ENCODE measurements at places on chromosomes 7 and 10. TPM values are rescaled to one million over a fixed set of nuclear protein-coding genes. Genes with fewer than 3 reads are reported as not detected.
A peak's percentile ranks its signal among the peaks of the same experiment; 100 is the strongest.

GRCh38 chr10:60105295-60105695 is 198.9 kb upstream of the CCDC6 start:
- DNase-seq = no peak
- no peaks in the 10 kb centered on the region for H3K36me3 ChIP-seq
- H3K27me3 ChIP-seq = no peaks in the 10 kb centered on the region
- no peak overlapping the region for H3K27ac ChIP-seq
- H3K4me3 ChIP-seq = no peak overlapping the region

DNA sequence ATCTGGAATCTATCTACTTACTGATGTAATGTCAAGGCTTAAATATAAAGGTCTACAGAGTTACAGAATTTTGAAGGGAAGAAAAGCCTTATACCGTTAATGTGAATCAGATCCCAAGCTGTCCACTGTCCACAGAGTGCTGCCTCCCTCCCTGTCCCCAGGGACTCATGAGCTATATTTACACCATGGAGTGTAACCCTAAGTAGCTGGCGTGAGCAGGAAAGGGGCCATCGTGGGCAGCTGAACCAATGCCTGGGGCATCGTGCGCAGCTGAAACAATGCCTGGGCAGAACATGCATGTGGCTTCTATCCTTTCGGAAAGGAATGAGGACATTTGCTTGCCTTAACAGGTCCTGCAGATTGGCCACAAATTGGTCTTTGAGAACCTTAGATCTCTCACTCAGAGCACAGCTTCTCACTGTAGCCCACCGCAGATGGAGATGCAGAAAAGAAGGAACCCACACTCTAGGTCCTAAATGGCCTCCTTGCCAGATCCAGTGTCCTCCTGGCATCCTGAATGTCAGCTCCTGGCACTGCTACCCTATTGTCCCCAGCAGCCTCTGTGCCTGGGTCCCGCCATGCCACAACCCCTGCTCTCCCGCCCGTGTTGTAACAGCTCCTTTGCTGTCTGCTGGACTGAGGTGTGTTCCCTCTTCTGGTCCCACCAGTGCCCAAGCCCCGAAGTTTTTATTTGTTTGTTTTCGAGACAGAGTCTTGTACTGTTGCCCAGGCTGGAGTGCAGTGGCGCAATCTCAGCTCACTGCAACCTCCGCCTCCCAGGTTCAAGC is 30.3 kb downstream of the CCDC3 start:
- no peak overlapping the region for H3K4me3 ChIP-seq
- H3K4me1 ChIP-seq = no peaks in the 10 kb centered on the region
- no peak for DNase-seq
- H3K36me3 ChIP-seq = no peaks in the 10 kb centered on the region

- H3K27me3 ChIP-seq = no peaks in the 10 kb centered on the region
- DNase-seq = no peak
- H3K4me1 ChIP-seq = no peaks in the 10 kb centered on the region
These were observed 75.0 kb downstream of the POM121L12 start for GRCh38 chr7:53110425-53110824.

DNA sequence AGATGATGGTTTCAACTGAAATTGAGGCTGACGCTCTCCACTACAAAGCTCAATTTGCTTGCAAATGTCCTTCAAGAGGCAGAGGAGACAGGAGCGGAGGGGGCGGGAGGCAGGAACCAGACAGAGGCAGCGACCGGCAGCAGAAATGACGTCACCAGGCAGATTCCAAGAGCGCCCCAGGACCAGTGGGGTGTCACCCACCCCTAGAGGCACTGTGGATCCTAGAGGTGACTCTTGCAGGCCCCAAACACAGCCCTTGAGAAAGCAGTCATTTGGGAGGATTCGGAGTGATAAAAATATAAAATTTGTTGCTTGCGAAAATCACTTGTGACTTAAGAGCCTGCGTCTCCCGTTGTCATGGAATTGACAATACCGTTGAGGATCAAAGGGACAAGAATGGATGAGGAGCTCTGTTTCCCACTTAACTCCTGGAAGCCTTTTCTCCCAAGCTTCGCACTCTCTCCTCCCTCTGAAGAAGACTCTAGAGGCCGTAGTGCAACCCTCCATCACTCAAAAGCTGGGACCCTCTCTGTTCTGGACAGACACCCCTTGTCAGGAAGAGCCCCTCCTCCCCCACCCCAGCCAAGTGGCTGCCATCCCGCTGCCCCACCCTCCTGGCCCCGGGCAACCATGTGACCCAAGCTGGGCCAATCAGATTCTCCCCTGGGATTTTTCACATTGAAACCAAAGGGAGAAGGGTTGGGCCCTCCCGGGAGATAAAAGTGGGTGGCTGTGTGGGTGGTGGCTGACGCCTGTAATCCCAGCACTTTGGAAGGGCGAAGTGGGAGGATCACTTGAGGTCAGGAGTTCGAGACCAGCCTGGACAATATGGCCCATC is 16.3 kb upstream of the SLC29A4 start:
- no peaks in the 10 kb centered on the region for H3K27me3 ChIP-seq
- no peaks in the 10 kb centered on the region for H3K36me3 ChIP-seq

DNA sequence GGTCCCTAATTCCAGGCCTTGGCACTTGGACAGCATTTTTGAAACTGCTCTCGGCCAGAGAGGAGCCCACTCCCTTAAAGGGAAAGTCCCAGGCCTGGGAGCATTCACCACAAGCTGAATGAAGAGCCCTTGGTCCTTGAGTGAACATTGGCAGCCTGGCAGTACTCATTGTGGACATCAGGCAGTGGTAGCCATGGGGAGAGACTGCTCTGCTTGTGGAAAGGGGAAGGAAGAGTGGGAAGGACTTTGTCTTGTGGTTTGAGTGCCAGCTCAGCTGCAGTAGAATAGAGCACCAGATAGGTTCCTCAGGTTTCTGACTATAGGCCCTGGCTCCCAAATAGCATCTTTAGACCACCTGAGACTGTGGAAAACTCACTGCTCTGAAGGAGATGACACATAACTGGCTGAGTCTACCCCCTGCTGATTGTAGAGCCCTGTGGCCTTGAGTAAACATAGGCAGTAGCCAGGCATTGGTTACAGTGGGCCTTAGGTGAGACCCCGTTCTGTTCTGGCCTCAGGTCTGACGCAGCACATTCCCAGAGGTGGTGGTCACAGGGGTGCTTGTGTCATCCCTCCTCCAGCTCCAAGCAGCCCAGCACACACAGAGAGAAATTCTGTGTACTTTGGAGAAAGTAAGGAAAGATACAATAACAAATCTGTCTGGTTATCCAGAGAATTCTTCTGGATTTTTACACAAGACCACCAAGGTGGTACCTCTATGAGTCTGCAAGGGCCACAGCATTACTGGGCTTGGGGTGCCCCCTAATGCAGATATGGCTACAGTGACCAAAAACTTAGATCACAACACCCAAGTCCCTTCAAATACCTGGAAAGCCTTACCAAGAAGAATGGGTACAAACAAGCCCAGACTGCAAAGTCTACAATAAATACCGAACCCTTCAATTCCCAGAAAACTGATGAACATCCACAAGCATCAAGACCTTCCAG is 153.8 kb downstream of the GNAI1 start:
- H3K36me3 ChIP-seq = no peaks in the 10 kb centered on the region
- H3K4me1 ChIP-seq = no peaks in the 10 kb centered on the region
- no peak for DNase-seq
- no peak overlapping the region for H3K4me3 ChIP-seq

GRCh38 chr7:1902231-1902855 is 232.3 kb downstream of the ELFN1 start:
- no peak overlapping the region for H3K4me3 ChIP-seq
- no peaks in the 10 kb centered on the region for H3K4me1 ChIP-seq
- DNase-seq = no peak
- no peak overlapping the region for H3K27ac ChIP-seq

DNA sequence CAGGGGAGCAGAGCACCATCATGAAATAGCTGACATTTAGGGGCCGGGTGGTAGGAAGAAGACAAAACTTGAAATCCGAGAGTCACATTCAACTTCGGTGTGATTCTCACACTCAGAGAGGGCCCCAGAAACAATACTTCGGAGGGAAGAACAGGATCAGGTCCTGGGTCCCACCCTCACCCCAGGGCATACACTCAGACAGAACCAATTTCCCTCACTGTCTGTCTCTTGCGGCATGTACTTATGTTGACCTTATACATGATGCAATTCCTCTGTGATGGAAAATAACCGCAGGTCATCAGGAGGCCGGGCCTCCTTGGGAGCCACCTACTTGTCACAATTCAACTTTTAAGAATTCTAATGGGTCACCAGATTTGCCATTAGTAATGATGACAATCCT is 26.3 kb upstream of the HMX3 start:
- no peak overlapping the region for H3K27ac ChIP-seq
- no peaks in the 10 kb centered on the region for H3K27me3 ChIP-seq
- no peak overlapping the region for H3K4me3 ChIP-seq
- H3K4me1 ChIP-seq = no peaks in the 10 kb centered on the region

DNA sequence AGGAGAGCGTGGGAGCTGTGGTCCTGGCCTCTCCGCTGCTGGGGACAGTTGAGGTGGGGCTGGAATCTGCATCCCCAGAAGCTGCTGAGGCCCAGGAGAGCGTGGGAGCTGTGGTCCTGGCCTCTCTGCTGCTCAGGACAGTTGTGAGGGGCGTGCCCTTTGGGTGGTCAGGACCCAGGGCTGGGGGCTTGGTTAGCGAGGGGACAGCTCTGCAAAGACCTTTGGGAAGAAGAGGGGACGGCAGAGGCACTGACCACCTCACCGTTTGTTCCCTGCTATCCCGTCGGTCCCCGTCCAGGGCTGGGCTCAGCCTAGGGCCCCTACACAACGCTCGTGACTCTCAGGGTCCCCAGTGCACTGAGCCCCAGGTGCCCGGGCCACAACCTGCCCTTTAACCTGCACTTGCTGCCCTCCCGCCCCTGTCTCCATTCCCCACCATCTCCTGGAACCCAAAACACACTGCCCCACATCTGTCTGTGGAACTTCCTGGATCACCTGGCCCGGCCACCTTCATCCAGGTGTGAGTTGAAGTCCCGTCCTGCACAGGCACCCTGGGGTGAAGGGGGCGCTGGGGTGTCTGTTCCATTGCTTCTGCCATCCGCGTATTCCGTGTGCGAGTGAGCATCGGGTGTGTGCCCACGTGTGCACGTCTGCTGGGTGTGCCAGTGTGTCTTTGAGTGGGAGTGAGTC is 14.1 kb downstream of the FOXL3 start:
- H3K4me3 ChIP-seq = no peak overlapping the region
- no peak overlapping the region for H3K27ac ChIP-seq
- no peaks in the 10 kb centered on the region for H3K4me1 ChIP-seq
- no peak for DNase-seq
- H3K27me3 ChIP-seq = no peaks in the 10 kb centered on the region
- H3K36me3 ChIP-seq = no peaks in the 10 kb centered on the region

GRCh38 chr7:129750501-129750900 is 139.0 kb downstream of the NRF1 start:
- H3K4me1 ChIP-seq = no peaks in the 10 kb centered on the region
- no peak overlapping the region for H3K27ac ChIP-seq
- H3K27me3 ChIP-seq = no peaks in the 10 kb centered on the region
- no peak for DNase-seq
- peaks cover 28% of the 10 kb centered on the region for H3K36me3 ChIP-seq
- no peak overlapping the region for H3K4me3 ChIP-seq

- H3K27me3 ChIP-seq = no peaks in the 10 kb centered on the region
- peak; percentile 34 for DNase-seq
- H3K4me1 ChIP-seq = no peaks in the 10 kb centered on the region
- H3K27ac ChIP-seq = no peak overlapping the region
- H3K4me3 ChIP-seq = no peak overlapping the region
These were observed 44.7 kb downstream of the ZNF467 start for GRCh38 chr7:149728491-149729375.

GRCh38 chr10:3971713-3972112 is 186.7 kb upstream of the KLF6 start:
- peaks cover 4% of the 10 kb centered on the region for H3K4me1 ChIP-seq
- H3K27me3 ChIP-seq = no peaks in the 10 kb centered on the region

GRCh38 chr10:16887565-16887964 is 70.3 kb upstream of the RSU1 start:
- H3K4me3 ChIP-seq = no peak overlapping the region
- no peaks in the 10 kb centered on the region for H3K27me3 ChIP-seq
- DNase-seq = no peak

DNA sequence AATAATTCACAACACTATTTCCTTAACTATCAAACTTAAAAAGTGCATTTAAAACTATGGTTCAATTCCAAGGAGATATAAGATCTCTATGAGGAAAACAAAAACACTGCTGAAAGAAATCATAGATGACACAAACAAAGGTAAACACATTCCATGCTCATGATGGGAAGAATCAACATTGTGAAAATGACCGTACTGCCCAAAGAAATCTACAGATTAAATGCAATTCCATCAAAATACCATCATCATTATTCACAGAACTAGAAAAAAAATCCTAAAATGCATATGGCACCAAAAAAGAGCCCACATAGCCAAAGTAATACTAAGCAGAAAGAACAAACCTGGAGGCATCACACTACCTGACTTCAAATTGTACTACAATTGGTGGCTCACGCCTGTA is 159.9 kb upstream of the EEPD1 start:
- H3K27ac ChIP-seq = no peak overlapping the region
- H3K36me3 ChIP-seq = no peaks in the 10 kb centered on the region
- no peak overlapping the region for H3K4me3 ChIP-seq
- no peaks in the 10 kb centered on the region for H3K4me1 ChIP-seq
- H3K27me3 ChIP-seq = no peaks in the 10 kb centered on the region

- no peaks in the 10 kb centered on the region for H3K4me1 ChIP-seq
- H3K4me3 ChIP-seq = no peak overlapping the region
- no peaks in the 10 kb centered on the region for H3K27me3 ChIP-seq
- H3K27ac ChIP-seq = no peak overlapping the region
These were observed 49.7 kb downstream of the CACNA2D1 start for GRCh38 chr7:82393840-82394220.

GRCh38 chr10:52312942-52313255 is 1.2 kb upstream of the DKK1 start:
- no peak overlapping the region for H3K4me3 ChIP-seq
- no peak overlapping the region for H3K27ac ChIP-seq
- H3K36me3 ChIP-seq = no peaks in the 10 kb centered on the region
- no peaks in the 10 kb centered on the region for H3K27me3 ChIP-seq

GRCh38 chr10:2038036-2038435 is 300.7 kb upstream of the ADARB2 start:
- H3K27me3 ChIP-seq = no peaks in the 10 kb centered on the region
- DNase-seq = no peak
- no peaks in the 10 kb centered on the region for H3K36me3 ChIP-seq
- no peaks in the 10 kb centered on the region for H3K4me1 ChIP-seq
- no peak overlapping the region for H3K4me3 ChIP-seq
- no peak overlapping the region for H3K27ac ChIP-seq

SPDYE2B gene
- not detected for total RNA-seq

SLC12A9 gene
- 51.1 TPM for total RNA-seq

RPA3 gene
- 11.3 TPM for total RNA-seq

SAMD9L gene
- total RNA-seq = 6.4 TPM

CDK5 gene
- total RNA-seq = 12.4 TPM

LRRC18 gene
- not detected for total RNA-seq

INHBA gene
- total RNA-seq = 0.19 TPM

PON3 gene
- total RNA-seq = not detected

All from Peyer's patch (tissue), 4 donors.